RPMI7951 (cell line): ENCODE measurements at places on chromosomes 2 and 18. TPM values are rescaled to one million over a fixed set of nuclear protein-coding genes. Genes with fewer than 3 reads are reported as not detected.

DNA sequence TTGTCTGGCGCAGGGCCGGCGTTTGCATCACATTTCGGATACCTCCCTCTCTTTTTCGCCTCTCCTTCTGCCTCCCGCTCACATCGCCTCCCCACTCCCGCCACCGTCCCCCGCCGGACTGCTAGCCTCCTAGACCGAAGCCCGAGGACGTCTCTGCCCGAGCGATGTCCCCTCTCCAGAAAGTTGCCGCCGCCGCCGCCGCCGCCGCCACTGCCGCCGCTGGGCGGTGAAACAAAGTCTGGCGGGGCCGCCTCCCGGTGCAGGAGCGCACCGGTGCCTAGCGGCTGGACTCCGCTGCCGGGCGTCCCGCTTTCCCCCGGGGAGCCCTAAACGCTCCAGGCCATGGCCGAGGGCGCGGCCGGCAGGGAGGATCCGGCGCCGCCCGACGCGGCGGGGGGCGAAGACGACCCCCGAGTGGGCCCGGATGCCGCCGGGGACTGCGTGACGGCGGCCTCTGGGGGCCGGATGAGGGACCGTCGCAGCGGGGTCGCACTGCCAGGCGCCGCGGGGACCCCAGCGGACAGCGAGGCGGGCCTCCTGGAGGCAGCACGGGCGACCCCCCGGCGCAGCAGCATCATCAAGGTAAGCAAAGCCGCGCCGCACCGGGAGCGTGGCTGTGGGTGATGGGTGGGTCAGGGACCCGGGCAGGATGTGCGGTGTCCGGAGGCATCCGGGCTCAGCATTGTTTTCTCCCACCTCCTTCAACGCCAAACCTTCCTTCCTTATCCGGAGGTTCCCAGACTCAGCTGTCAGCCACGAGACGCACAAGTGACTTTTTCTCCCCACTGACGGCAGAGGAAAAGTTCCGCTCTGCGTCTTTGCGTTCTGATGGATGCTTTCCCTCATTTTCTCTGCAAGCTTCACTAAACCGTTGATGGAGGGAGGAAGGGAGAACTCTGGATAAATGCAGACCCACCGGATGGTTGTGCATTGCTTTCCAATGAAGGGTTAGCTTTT, 643 bp downstream of the PLCL1 start:
- peak; percentile 4 for DNase-seq

- no peak for DNase-seq
Observed at GRCh38 chr2:239263669-239264491, 136.9 kb downstream of the HDAC4 start.

The TEKT4 gene
- total RNA-seq: not detected in 2 replicates

The COL4A4 gene
- 0.72 and 1.4 TPM in 2 replicates for total RNA-seq

- no peak for DNase-seq
Observed at GRCh38 chr2:126781806-126782205, 116.9 kb upstream of the TEX51 start.

The CD207 gene
- total RNA-seq: 0.29 TPM in 1 of 2 replicates, not detected in the other

DNA sequence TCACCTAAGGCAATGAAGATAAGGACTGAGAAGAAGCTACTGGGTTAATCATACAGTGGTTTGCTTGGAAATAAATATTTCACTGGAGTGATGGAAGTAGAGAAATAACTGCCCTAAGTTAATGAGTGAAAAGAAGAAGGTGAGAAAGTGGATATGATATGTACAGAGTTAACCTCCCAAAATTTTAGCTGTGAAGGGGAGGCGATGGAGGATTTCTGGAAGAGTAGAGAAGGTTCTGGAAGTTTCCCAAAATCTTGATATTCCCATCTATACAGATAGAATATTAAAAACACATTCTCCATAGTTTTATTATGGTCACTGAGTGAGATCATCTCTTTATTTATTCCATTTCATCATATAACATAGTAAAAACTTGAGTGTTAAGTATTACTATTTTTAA, 296.6 kb upstream of the RGPD4 start:
- DNase-seq: no peak
